ENCODE measurements at places on chromosomes 1 and 21.

- DNase-seq = no peak
These were observed 32.7 kb upstream of the MTR start for GRCh38 chr1:236762410-236762809.

DNA sequence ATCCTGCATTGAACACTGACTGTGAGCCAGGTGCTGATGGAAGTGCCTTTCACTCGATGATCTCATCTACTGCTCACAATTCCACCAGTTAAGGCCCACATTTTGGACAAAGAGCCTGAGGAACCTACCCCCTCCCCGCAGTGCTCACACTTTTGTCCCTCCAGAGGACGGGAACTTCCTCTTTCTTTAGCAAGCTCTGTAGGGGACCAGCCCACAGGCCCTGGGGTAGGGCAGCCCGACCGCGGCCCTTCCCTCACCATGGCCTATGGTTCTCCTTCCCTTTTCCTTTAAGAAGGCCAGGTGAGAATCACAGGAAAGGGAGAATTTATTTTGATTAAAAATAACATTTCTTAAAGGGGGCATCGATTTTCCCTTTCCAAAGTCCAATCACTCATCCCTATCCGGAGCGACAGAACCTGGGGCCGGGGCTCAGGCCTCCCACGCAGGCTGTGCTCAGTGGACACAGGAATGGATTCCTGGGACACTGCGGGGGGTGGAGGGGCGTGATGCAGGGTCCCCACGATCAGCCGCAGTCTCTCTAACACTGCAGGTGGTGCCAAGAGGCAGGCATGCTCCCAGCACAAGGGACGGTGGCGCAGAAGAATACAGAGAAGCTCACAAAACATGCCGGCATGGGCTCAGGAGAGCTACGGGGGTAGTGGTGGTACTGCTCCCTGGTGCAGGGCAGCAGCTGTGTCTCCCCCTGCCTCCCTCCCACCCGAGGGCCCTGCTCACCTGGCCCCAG lies 8.9 kb upstream of the KCNE1 start:
- DNase-seq = no peak

DNA sequence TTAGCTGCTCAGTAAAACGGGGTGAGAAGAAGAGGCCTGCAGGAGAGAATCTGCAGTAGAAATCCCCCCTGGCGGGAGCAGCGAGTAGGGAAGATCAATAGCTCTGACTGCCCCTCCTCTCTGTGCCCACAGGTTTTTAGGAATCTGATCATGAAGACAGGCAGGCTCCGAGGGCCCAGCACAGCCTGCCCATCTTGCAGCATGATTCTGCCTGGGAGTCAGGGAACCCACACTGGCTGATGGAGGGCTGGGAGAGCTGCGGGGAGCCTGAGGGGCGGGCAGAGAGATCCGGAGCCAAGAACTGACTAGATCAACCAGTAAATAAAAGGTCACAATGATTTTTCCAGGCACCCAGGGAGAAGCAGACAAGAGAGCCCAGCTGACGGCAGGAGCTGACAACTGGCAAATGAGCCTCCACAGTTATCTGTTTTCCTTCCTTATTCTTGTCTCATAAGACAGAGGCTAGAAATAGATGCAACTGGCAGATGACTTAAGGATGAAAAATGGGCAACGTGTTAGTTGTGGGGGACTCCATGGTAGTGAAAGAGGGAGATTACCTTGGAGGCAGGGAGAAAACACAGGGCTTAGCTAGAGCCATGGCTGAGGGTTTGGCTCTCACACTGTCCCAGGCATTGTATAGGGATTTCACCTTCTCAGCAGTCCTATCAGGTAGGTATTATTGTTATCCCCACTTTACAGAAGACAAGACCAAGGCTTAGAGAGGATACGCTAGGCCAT lies 116.2 kb downstream of the PLXNA2 start:
- no peak for DNase-seq

DNA sequence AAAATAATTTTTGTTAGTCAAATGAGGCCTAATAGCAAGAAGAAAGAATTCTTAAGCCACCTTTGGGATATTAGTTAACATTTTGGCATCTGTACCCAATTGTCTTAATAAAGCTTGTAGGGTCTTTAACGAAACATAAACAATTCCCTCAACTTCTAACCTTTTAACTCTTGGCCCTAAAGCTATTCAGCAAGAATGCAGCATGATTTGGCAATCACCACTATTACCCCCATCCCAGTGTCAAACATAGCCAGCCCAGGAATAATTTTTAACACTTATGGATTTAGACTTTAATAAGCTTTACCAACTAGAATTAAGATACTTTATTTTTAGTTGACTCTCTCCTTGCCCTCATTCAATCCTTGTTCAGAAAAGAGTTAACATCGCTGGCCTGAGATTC lies 2.5 kb upstream of the SLC16A4 start:
- DNase-seq = no peak
